ENCODE measurements at places on chromosomes 7 and 10.
A peak's percentile ranks its signal among the peaks of the same experiment; 100 is the strongest.

GRCh38 chr10:79268161-79268601, 79.1 kb upstream of the PPIF start:
- peak; percentile 50 for DNase-seq

- no peak for DNase-seq
Measured at GRCh38 chr10:27908231-27908630, 90.6 kb downstream of the ODAD2 start.

DNA sequence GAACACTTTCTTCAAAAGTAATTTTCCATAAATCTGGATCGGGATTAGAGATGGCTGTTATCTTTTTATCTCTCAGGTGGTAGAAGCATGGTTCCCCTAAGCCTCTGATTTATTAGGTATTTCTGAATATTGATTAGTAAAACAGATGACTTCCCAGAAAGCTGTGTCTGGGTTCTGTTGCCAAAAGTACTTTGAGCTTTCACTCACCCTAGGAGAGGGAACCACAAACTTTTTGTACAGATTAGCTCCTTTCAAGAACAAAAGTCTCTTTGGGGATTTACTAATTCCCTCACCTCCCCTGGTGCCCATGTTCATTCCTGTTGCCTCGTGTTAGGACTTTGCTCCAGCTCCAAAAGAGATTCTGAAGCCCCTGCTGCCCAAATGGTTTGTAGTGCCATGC, 46.7 kb upstream of the STRIP2 start:
- peak; percentile 25 for DNase-seq

DNA sequence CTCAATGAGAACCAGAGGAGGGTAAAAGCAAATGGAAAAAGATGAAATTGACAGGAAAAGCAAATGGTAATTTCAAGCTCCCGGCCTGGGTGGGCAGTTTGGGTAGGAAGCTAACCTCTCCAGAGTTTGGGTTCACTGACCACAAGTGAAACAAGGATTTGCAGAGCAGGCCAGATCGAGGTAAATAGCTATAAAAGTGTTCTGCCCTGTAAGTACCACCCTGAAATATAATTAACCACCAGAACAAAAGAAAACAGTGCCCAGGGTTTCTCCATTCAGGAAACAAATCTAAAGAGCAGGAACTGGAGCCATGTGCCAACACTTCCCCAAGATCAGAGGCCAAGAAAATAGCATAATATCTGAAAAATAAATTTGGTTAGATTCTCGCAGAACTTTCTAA, 276.7 kb upstream of the MEOX2 start:
- no peak for DNase-seq

DNA sequence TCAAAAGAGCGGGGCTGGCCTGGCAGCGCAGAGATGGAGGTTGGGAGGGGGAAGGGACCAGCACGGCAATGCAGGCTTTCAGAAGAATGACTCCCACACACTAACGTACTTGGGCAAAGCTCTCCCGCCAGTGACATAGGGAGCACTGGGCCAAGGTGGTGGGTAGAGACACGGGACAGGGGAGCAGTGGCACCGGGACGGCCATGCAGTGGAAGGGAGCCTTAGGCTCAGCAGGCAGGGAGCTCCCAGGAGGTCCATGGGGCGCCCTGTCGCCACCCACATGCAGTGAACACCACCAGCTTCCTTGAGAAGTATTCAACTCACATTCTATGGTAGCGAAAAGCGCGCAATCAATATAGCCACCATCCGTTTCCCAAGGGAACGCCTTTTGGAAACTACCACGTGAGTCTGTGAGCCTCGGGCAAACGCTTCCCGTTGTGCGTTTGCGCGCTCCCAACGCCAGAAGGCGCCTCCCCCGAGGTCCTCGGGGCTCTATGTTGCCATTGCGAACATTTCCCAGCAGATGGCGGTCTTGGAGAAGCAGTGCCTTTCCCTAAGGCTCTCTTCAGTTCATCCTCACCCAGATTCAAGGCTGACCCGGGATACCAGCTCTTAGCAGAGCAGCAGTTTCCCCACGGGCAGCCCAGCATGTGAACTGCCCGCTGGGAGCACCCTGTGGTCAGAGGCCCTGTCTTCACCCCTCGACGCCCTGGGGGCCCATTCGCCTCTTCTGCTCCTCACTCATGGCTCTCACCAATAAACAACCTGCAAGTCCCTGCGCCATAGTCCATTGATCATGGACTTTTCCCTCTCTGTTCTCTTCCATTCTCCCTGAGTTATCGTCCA, 16.4 kb upstream of the OPALIN start:
- peak; percentile 95 for DNase-seq

- no peak for DNase-seq
Measured at GRCh38 chr7:137734221-137734620, 112.6 kb downstream of the DGKI start.

GRCh38 chr7:36232971-36233550, 80.0 kb downstream of the EEPD1 start:
- peak; percentile 21 for DNase-seq

DNA sequence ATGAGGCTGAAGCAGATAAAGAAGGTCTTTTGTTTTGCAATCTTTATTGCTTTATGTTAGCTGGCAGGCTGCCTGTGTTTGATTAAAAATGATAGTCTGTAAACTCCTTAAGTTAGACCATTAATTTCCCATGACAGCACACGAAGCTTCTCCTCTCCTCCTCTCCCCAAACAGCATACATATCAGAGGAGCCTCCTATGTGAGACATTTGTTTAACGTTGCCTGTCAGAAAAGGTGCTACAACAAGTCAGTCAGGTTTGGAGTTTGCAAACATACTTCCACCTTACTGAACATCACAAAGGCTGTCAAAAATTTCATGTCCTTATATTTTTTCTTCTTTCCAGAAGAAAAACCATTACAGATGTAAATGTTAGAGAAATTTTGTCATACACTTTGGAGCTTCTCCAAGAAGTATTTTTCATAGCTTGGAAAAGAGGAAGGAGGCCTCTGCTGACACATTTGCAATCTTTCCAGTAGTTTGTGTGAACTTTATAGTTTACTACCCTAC, 393.1 kb downstream of the EXOC4 start:
- DNase-seq = no peak

- DNase-seq = peak; percentile 34
Measured at GRCh38 chr10:117594722-117595121, 52.2 kb downstream of the EMX2 start.

GRCh38 chr10:335151-335800, 200.0 kb downstream of the ZMYND11 start:
- DNase-seq = no peak

- DNase-seq = no peak
Measured at GRCh38 chr7:113790025-113790424, 128.8 kb downstream of the PPP1R3A start.

DNA sequence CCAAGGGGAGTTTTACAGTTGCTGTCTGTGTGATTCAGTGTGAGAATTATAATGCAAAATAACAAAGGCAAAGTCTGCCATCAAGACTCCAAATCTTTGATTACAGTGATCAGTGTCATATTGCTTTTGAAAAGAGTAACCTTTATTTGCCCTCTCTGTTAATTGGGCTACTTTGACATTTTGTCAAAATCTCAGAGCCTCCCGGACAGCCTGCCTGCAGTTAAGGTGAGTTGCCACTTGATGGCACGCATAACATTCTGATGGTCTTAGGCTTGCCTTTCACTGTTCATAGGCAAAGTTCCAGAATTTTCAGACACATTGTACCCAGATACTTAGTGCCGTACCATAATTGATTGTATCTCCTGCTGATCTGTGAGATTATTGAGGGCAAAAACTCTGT, 253.5 kb downstream of the ABCA13 start:
- DNase-seq = peak; percentile 53

DNA sequence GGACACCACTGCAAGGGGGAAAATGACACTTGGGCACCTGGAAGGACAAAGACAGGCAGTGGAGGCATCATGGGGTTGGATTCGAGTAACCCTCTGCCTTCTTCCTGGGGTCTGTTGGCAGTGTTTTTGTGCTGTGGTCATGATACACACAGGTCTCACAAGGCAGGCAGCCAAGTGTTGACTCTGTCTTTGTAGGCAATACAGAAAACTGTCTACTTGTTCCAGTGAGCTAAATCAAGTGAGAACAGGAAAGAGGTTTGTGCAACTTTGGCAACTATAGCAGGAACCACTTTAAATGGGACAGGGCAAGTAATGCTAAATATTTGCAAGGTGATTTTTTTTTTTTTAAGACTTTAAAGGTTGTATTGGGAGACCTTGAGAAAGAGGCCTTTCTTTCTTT, 578.6 kb upstream of the GALNT17 start:
- DNase-seq = peak; percentile 76

DNA sequence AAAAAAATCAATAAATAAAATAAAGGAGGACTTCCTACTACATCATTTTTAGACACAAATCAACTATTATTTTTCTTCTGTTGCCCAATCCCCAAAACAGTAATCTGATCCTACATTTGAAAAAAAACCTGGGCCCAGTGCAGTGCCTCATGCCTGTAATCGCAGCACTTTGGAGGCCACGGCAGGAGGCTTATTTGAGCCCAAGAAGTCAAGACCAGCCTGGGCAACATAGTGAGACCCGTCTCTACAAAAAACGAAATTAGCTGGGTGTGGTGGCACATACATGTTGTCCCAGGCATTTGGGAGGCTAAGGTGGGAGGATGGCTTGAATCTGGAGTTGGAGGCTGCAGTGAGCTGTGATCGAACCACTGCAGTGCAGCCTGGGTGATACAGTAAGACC, 2.7 kb upstream of the GTF2I start:
- no peak for DNase-seq

- DNase-seq = peak; percentile 67
Measured at GRCh38 chr10:103917302-103918052, 507 bp downstream of the STN1 start.

- no peak for DNase-seq
Measured at GRCh38 chr10:46559231-46559671, 2.8 kb upstream of the GPRIN2 start.

GRCh38 chr10:13698217-13698616, 111.5 kb downstream of the PRPF18 start:
- no peak for DNase-seq

DNA sequence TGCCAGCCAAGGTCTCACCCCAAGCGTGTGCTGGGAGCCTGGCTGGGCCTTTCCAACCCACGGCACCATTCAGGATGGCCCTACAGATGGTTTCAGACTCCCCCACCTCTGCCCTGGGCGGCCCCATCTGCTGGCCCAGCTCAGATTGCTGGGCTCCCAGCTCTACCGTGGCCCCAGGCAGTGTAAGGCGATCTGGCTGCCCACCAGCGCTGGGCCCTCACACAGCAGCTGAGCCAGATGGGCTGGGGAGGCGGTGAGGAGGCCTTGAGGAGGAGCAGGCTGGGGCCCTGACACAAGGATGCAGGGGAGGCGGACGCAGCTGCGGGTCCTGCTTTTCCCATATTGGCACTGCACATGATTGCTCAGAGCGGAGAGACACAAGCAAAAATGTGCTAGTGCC, 162.8 kb downstream of the NRF1 start:
- no peak for DNase-seq

GRCh38 chr10:101165736-101166135, 34.6 kb downstream of the TLX1 start:
- DNase-seq = no peak

DNA sequence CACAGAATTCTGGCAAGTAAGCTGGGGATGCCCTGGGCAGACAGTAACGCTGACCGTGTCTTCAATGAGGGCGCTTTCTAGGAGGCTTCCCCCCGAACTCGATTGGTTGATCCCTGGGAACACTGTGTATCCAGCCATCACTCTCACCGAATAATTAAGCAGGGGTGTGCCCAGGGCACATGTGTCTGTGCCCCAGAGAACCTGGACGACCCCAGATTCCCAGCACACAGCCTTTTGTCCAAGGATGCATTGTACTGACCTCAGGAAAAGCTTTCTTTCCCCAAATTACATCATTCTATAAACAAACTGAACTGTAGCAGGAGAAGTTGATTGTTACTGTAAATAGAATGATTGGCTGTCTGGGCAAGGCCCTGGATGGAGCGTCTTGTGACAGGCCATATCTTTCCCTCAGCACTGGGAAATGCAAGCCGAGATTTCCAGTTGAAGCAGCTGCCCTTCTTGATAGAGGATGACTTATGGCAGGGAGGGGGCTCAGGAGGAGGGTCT, 6.6 kb upstream of the DEPP1 start:
- peak; percentile 47 for DNase-seq
